Calu3 (cell line): ENCODE measurements at places on chromosomes 7 and 10. TPM values are rescaled to one million over a fixed set of nuclear protein-coding genes. Genes with fewer than 3 reads are reported as not detected.
A peak's percentile ranks its signal among the peaks of the same experiment; 100 is the strongest.

Gene TFEC
- not detected in 2 replicates for total RNA-seq

Gene OPN1SW
- not detected in 2 replicates for total RNA-seq

Gene PIK3CG
- total RNA-seq: not detected in 2 replicates

DNA sequence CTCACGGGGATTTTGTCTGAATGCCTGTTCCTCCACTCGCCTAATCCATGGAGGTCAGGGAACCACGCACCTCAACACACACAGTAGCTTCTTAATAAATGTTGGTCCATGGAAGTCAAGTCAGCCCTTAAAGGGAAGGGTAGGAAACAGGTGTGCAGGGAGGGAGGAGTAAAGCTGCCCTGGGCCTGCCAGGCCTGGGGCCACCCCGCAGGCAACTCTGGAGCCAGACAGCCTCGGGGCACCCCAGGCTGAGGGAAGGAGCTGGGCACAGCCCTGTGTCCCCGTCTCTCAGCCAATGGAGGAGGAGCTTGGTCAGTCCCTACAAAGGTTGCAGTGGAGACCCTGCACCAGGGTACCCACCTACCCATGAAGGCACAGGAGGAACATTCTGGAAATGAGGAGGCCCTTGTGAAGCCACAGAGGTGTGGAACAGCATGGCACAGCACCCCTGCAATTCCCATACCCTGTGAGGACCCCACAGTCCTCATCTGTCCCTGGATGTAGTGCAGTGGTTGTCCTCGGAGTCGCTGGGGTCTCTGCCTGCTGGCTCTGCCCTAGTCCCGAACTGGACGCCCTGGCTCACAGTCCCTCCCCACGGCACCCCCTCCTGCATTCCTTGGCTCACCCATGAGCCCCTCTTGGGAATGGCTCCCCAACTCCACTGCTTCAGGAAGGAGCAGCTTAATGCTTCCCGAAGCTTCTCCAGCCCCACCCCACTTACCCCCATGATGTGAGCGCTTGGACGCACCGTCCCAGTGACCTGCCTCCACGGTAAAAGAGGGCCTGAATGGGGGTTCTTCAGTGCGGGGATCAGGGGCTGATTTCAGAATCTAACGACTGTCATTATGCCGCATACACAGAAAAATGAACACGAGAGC, 79.2 kb upstream of the INSIG1 start:
- DNase-seq: no peak

GRCh38 chr7:27745064-27745583, 5.2 kb downstream of the TAX1BP1 start:
- peak; percentile 46 for DNase-seq

- DNase-seq: no peak
Observed at GRCh38 chr7:102085218-102085772, 201.4 kb upstream of the SH2B2 start.

- DNase-seq: no peak
Observed at GRCh38 chr7:74029991-74030415, 2.0 kb downstream of the ELN start.

DNA sequence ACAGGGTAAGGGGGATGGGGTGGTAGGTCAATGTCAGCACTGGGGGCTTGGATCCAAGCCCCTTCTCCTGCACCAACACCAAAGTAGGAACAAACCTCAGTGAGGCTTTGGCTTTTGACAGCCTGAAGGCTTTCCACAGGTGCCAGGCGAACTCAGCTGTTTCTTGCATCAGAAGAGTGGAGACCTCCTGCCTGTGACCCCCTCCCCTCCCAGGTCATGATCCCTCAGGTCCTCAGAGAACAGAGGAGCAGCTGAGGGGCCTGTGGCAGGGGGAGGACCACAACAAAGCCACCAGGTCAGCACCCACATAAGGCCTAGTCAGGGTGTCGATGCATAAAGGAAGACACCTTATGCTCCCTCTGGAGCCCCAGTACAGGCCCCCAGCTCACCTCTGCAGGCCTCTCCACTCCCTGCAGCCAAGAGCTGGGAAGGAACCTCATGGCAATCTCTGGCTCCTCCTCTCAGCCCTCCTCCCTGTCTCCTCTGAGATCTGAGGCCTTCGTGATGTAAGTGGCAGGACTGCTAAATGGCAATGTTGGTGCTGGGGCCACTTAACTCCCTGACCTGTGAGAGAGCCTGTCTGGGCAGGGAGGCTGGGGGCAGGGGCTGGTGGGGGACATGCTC, 19.1 kb upstream of the PRRT4 start:
- DNase-seq: no peak

DNA sequence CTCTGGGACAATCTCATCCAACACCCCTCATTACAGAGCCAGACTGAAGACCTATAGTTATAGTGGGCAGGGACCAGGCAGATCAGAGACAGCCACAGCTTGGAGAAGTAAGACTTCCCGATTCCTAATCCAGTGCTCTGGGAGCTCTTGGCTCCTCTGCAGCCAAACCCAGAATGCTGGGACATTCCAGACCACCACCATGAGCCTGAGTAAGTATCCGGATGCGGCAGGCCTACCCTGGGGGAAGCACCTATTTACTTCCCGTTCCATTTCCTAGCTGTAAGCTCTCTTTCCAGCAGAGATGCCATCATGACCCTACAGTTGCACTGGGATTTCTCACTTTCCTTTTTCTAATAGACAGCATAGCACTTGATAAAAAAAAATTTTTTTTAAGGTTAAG, 16.4 kb downstream of the HIP1 start:
- no peak for DNase-seq

GRCh38 chr7:27516421-27516820, 146.3 kb downstream of the HIBADH start:
- DNase-seq: no peak

DNA sequence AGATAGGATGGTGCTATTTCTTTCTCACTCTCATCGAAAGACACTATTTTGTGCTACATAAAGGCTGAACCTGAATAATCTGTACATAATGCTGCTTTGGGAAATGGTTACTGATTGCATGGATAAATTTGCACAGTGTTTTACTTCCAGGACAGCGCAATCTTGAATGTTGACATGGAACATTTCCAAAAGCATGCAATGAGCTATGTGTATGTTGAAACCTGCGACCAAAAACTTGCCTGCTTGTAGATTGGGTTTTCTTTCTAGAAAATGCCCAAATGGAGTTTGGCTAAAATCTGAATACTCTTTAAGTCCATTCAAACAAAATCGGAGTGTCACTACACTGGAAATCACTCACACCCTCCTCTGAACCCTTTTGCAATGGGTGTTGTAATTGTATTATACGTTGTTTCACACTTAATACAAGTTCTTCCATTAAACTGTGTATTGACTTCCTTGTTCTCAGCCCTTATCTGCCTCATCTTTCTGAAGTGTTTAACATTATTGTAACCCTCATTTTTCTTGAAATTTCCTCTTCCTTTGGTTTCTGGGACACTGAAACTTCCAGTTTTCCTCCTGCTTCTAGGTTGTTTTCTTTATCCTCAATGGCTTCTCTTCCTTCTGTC, 73.7 kb upstream of the CAPZA2 start:
- no peak for DNase-seq

DNA sequence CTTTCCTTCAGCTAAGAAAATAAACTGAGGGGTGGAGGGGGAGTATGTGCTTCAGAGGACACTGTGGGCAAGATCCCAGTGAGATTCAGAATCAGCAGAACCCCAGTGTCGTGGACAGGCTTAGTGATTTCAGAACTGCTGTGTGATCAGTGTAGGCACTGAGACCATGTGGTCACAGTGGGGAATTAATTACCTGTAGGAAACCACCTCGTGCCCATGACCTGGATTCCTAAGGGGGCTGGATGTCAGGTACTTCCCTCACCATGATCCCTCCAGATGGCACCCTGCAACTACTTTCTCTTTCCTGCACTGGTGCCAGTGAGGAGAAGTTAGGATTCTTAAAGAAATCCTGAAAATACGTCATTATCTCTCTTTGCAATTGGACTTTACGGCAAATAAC, 64.4 kb downstream of the HBP1 start:
- no peak for DNase-seq
